Activated CD4-positive, alpha-beta T cell treated with anti-CD3 and anti-CD28 coated beads for 36 hours (primary cell): ENCODE measurements at places on chromosomes 5 and 9. TPM values are rescaled to one million over a fixed set of nuclear protein-coding genes. Genes with fewer than 3 reads are reported as not detected.

DNA sequence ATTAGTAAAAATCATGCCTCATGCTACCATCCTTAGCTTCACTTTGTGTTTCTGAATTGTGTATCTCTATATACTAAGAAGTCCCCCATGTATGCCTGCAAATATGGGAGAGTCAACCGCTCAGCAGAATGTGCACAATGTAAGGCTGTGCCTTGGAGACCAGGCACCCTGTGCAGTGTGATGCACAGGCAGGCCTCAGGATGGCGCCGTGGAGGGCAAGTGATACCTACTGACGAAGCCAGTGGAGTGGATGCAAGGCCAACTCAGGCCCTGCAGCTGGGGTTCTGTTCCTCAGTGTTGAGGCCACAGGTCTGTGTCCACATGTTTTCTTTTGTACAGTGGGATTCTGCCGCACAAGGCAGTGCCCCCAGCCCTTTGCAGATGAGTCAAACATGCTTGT is 28.4 kb downstream of the SYK start:
- no peaks in the 10 kb centered on the region for H3K36me3 ChIP-seq
- peaks cover 10% of the 10 kb centered on the region for H3K27me3 ChIP-seq
- H3K27ac ChIP-seq: no peak overlapping the region
- no peak overlapping the region for H3K4me3 ChIP-seq

DNA sequence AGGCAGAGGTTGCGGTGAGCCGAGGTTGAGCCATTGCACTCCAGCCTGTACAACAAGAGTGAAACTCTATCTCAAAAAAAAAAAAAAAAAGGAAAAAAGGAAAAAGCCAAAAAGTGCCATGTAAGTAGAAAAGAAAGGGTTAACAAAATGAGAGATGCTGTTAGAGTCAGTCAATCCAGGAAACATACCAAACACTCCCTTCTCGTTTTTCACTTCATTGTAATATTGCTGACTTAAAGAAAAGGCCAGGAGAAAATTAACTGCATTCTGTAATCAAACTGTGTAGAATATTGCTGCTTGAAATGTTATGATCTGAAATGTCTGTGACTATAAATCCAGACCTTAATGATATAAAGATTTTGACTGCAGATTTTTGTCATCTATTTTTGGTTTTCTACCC is 379.1 kb downstream of the ENC1 start:
- no peaks in the 10 kb centered on the region for H3K36me3 ChIP-seq
- peaks cover 5% of the 10 kb centered on the region for H3K27me3 ChIP-seq
- no peak overlapping the region for H3K27ac ChIP-seq
- no peaks in the 10 kb centered on the region for H3K4me1 ChIP-seq

PKD2L2 gene
- total RNA-seq: not detected

HRH2 gene
- total RNA-seq: 16.9 TPM

DNA sequence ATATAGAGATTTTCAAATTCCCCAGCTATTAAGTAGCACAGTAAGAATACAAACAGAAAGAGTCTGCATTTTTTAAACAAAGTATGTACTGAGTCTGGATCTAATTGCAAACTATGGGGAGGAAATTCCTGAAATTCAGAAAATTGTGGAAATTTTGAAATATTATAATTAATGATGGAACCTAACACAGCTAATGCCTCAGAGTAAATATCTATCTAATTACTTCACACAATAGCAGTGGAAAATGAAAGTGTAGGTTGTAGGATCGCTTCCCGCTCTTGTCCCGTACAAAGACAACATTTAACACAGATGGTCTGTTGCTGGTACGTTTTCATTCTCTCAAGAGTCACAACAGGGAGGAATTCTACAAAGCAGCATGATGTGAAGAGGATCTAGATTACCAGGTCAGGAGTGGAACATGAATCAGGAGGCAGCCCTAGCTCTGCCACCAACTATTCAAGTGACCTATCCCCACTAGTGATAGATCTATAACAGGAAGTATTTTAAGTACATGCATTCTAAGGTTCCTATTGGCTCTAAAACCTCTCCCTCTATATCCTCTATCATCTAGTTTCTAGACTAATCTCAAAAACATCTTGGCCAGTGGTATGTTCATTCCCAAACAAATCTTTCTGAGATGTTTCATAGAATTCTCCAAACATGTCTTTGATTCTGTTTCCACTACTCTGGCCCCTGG is 58.9 kb upstream of the GRAMD2B start:
- no peaks in the 10 kb centered on the region for H3K4me1 ChIP-seq
- no peak for DNase-seq
- no peaks in the 10 kb centered on the region for H3K27me3 ChIP-seq
- H3K4me3 ChIP-seq: no peak overlapping the region
- no peak overlapping the region for H3K27ac ChIP-seq

GRCh38 chr9:103167530-103167929 is 172.4 kb downstream of the CYLC2 start:
- no peaks in the 10 kb centered on the region for H3K36me3 ChIP-seq
- no peaks in the 10 kb centered on the region for H3K4me1 ChIP-seq

DNA sequence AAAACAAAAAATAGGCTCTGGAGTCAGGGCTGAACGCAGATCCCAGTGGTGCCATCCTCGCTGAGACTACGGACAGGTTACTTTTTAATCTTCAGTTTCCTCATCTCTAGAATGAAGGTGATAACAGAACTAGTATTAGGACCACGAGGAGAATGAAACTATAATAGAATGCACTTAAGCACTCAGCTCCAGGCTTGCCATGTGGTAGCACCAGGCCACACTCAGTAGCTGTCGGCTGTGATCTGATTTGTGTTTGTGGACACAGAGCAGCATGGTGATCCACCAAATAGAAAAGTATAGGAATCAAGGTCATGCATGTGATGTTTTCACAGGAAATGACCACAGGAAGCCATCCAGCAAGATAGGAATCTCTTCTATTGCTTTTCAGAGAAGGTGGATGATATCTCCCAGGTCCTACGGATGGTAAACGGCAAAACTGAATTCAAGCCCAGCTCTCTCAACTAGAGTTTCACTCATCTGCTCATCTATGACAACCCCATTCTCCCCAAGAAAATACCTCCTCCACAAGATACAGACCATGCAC is 498.0 kb downstream of the SPOCK1 start:
- no peak for DNase-seq
- no peaks in the 10 kb centered on the region for H3K4me1 ChIP-seq
- H3K27ac ChIP-seq: no peak overlapping the region
- no peak overlapping the region for H3K4me3 ChIP-seq
- peaks cover 3% of the 10 kb centered on the region for H3K27me3 ChIP-seq

QRFP gene
- not detected for total RNA-seq

DNA sequence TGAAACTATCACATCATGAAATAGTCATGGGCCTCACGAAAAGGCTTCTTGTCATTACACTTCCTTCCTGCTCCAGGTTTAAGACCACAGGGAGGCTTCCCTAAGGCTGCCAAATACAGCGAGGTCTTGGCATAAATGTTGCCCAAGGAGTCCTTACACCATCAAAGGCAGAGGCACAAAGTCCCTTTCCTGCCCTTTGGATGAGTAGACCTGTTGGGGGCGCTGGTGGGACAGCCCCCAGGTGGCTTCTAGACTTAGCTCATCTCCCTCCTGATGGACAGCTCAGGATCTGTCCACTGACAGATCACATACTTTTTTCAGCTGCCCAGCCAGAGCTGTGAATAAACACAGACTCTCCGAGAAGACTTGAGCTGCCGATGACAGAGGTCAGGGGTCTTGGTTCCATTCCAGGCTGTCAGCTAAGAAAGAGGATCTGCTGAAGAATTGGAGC is 15.5 kb upstream of the MEGF9 start:
- no peak for DNase-seq
- H3K4me3 ChIP-seq: no peak overlapping the region
- no peaks in the 10 kb centered on the region for H3K27me3 ChIP-seq
- no peaks in the 10 kb centered on the region for H3K36me3 ChIP-seq
- H3K27ac ChIP-seq: no peak overlapping the region

GABRA1 gene
- total RNA-seq: not detected

GRCh38 chr9:98007251-98007928 is 24.2 kb downstream of the ANP32B start:
- H3K27me3 ChIP-seq: no peaks in the 10 kb centered on the region
- H3K4me3 ChIP-seq: no peak overlapping the region
- DNase-seq: no peak
- H3K36me3 ChIP-seq: peaks cover 73% of the 10 kb centered on the region
- peaks cover 42% of the 10 kb centered on the region for H3K4me1 ChIP-seq

NEURL1B gene
- total RNA-seq: 0.19 TPM

DNA sequence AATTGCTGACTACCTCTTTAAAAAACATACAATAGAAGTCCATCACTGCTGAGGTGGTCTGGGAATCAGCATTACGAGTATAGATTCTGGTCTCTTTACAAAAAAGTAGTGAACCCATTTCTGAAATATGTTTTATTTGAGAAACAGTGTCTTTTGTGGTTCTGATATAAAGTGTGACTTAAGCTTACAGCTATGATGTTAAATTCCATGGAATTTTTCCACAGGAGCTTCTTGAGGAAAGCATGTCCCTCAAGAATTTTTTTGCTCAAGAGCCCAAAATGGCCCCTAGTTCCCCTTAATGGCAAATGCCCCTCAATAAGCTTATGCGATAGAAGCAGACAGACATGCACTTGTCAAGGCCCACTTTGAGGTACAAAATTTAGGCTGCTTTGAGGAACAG is 265.7 kb downstream of the FAM170A start:
- H3K4me1 ChIP-seq: no peaks in the 10 kb centered on the region
- H3K4me3 ChIP-seq: no peak overlapping the region
- H3K27me3 ChIP-seq: no peaks in the 10 kb centered on the region
- H3K27ac ChIP-seq: no peak overlapping the region
- H3K36me3 ChIP-seq: no peaks in the 10 kb centered on the region

ZNF462 gene
- 0.27 TPM for total RNA-seq

GRCh38 chr9:38644601-38645000 is 24.2 kb upstream of the ANKRD18A start:
- H3K27me3 ChIP-seq: peaks cover 9% of the 10 kb centered on the region
- H3K36me3 ChIP-seq: no peaks in the 10 kb centered on the region
- no peaks in the 10 kb centered on the region for H3K4me1 ChIP-seq
- no peak for DNase-seq
- H3K27ac ChIP-seq: no peak overlapping the region
- H3K4me3 ChIP-seq: no peak overlapping the region

CCDC192 gene
- not detected for total RNA-seq

LTC4S gene
- total RNA-seq: 0.39 TPM
